ENCODE measurements at places on chromosomes 3 and 15.

DNA sequence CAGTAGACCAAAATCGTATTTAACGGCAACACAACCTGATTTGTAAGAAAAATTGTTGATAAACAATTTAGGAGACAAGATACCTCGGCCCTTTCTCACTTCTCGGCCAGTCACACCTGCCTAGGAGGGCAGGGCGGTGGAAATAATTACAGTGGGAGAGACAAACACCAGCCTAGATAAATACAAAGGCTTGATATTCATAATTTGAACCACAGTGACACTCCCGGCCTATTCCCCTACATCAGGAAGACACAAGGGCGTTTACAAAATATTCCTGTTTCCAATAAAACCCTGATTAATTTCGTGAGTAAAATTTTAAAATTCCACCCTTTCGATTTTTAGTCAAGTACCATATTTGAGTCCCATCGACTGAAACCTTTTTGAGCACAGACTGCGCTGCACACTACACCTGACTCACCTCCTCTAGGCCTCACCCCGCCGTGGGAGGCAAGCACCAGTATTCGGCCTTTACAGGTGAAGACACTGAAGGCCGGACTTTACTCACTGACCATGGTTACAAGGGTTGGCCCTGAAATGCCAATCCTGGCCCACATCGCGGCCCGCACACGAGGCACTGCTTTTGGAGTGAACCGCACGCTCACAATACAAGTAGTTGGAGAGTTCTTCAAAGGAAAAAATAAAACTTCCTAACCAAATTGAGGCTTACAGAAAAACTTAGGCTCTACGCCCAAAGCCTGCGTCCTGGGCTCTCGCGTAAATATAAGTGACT, 794 bp downstream of the ARPP19 start:
- DNase-seq, result no peak

GRCh38 chr3:128863560-128863959, 15.9 kb upstream of the ACAD9 start:
- DNase-seq, result no peak

- no peak for DNase-seq
Measured at GRCh38 chr3:45691842-45692241, 2.6 kb downstream of the SACM1L start.

- DNase-seq, result no peak
Measured at GRCh38 chr3:113247675-113248458, 36.5 kb downstream of the BOC start.

- no peak for DNase-seq
Measured at GRCh38 chr3:18808429-18808828, 339.9 kb upstream of the KCNH8 start.

DNA sequence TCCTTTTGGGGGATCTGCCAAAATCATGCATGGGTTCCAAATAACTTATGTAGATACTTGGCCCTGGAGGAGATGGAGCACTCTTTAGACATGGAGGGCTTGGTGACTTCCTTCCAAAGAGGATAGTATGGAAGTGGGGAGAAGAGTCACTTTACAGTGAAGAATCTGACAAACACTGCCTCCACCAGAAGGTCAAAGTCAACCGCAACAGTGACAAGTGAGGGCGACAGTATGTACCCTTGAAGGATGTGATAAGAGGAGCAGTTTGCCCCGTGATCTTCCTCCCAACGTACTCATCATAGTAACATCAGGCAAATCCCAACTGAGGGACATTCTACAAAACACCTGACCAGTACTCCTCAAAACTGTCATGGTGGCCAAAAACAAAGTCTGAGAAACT, 62.0 kb downstream of the LMCD1 start:
- DNase-seq, result no peak

- no peak for DNase-seq
Measured at GRCh38 chr15:57152133-57152532, 224.2 kb upstream of the CGNL1 start.

GRCh38 chr15:35771746-35772442, 225.9 kb upstream of the DPH6 start:
- no peak for DNase-seq

DNA sequence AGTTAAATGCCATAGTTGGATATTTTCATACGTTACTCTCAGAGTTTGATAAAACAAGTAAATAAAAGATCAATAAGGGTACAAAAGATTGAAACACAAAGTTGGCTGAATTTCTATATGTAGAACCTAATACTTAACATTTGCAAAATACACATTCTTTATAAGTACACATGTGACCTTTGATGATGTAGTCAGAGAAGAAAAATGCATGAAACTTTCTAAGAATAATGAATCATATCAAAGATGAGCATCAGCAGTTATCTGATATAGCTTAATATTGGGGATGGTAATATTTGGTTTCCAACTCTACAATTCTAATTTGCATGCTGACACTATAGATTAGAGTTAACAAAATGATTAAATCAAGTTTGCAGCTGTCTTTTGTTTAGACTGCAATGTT, 188.0 kb upstream of the TGFBR2 start:
- DNase-seq, result no peak

DNA sequence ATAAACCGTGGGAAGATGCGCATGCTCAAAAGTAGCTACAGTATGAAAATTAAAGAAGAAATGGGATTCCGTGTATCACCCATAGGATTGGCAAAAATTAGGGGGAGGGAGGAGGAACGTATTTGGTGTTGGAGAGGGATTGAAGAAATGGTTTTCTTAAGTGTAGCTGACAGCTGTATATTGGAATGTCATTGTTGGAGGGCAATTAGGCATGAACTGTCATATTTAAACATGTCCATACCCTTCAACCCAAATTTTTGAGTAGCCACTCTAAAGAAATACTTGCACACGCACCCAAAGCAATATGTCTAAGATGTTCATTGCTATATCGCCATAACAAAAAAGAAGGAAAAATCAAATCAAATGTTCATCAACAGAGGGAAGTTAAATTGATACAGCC, 144.7 kb downstream of the TLE3 start:
- DNase-seq, result no peak

DNA sequence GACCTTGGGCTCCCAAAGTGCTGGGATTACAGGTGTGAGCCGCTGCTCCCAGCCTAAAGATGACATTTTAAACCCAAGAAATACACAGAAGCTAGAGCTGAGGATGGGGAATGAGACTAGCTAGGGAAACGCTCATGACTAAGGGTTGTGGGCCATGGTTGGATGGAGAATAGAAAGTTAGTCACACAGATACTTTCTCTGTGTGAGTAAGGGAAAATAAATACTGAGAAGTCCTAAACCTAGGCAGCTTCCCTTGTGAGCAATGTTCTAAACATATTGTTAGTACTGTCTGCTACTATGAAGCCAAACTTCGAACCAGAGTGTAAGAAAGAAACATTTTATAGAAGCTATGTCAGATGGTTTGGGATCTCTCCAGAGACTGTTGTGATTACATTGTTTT, 304.8 kb upstream of the STAC start:
- DNase-seq, result no peak

GRCh38 chr3:50665081-50665840, 9.5 kb upstream of the DOCK3 start:
- no peak for DNase-seq

DNA sequence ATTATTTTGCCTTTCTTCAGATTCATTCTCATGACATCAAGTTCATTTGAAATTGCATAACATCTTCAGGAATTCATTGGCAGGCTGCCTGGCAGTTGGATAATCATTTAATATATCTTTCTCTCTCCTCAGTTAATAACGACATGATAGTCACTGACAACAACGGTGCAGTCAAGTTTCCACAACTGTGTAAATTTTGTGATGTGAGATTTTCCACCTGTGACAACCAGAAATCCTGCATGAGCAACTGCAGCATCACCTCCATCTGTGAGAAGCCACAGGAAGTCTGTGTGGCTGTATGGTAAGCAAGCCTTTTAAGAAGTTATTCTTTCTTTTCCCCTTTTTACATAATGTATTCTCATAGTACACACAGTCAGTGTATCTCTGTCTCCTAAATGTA, 38.2 kb downstream of the TGFBR2 start:
- no peak for DNase-seq

GRCh38 chr3:13207578-13207922, 134.3 kb upstream of the IQSEC1 start:
- no peak for DNase-seq

- DNase-seq, result no peak
Measured at GRCh38 chr3:121436641-121437040, 109.1 kb downstream of the POLQ start.

DNA sequence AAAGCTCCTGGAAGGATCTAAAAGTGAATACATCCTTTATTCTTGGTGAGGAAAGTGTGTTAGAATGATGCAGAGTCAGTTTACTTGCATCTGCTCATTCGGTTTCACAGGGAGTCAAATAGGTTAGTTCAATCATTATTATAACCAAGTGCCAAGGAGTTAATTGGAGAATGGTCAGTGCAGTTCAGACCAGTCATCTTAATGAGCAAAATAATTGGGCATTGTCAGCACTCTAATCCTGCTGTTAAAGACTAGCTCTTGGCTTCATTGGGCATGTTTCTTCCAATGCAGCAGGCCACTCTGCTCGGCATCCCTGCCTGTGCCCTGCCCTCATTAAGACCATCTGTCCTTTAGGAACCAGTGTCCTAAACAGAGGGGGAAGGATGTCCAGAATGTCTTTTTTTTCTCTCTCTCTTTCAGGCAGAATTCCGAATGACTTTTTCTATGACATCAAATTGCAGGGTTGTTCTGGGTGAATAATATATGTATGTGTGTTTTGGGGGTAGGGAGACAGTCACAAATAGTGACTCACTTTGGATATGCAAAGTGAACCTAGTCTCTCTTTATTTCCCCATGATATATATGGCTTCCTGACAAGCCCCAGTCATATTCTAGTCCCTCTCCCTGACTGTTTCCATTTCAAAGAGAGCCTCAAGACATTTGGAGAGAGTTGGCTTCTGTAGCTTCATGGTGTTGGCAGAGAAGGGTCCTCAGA, 205.4 kb upstream of the TRIM42 start:
- DNase-seq, result no peak

GRCh38 chr15:68585574-68586273, 6.9 kb downstream of the CORO2B start:
- no peak for DNase-seq

GRCh38 chr3:104846270-104846669, 520.4 kb upstream of the ALCAM start:
- DNase-seq, result peak; percentile 36

DNA sequence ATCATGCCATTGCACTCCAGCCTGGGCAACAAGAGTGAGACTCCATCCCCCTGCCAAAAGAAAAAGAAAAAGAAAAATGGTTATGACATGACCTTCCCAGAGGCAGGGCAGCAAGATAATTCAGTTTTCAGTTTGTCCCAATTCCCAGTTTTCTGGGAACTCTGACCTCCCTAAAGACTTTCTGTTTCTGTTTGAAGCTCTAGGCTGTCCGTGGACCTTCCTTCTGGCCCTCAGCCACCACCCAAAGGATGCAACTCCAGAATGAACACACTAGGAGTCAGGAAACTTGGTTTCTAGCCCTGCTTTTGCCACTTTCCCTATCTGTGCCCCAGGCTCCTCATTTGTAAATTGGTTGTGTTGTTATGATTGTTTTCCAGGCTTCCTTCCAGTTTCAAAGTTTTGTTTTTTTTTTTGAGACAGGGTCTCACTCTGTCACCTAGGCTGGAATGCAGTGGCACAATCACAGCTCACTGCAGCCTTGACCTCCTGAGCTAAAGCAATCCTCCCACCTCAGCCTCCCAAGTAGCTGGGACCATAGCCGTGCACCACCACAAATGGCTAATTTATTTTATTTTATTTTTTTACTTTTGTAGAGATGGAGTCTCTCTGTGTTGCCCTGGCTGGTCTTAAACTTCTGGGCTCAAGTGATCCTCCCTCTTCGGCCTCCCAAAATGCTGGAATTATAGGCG, 68.6 kb downstream of the CDC25A start:
- no peak for DNase-seq
